ENCODE measurements at places on chromosomes 7 and 10.
A peak's percentile ranks its signal among the peaks of the same experiment; 100 is the strongest.

DNA sequence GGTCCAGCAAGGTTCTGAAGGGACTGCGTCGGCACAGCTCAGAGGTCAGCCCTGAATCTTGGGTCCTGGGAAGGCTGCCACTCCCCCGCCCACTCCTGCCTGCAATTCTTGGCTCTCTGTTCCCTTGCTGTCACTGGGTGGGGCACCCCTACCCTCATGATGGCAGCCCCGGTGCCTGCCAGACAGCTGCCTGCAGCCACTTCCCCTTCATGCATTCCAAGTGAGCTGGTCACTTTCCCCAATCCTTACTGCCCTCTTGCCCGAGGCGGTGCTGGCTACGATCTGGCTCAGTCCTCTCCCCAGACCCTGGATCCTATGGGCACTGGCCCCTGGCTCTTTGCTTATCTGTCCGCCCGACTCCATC is 14.2 kb downstream of the MYL10 start:
- no peak for DNase-seq

DNA sequence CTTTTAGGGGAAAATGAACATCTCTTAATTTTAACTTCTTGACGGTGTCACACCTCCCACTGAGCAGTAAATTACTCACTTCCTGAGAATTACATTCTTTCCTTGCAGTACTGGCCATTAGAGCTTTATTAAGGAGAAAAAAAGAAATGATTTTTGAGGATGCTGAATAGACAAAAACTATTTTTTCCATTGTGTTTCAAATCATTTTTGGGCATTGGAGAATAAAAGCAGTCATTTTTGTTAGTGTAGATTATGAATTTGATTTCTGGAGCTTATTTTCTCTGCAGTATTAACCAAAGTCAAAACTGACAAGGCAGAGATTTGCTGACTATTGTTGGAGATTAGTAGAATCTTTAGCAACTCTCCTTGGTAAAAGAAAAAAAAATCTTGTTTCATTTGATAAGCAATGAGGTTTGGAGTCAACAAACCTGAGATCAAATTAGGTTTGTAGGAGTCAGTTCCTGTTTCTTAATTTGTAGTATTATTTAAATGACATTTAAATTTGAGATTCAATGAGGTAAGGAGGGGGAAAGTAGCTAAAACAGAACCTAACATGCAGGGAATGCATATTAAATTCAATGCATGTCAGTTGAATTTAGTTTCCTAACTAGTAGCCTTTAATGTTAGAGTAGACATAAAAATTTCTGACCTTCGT is 70.6 kb downstream of the AP3M1 start:
- DNase-seq = no peak

GRCh38 chr10:69807696-69808095 is 6.0 kb downstream of the COL13A1 start:
- DNase-seq = no peak

DNA sequence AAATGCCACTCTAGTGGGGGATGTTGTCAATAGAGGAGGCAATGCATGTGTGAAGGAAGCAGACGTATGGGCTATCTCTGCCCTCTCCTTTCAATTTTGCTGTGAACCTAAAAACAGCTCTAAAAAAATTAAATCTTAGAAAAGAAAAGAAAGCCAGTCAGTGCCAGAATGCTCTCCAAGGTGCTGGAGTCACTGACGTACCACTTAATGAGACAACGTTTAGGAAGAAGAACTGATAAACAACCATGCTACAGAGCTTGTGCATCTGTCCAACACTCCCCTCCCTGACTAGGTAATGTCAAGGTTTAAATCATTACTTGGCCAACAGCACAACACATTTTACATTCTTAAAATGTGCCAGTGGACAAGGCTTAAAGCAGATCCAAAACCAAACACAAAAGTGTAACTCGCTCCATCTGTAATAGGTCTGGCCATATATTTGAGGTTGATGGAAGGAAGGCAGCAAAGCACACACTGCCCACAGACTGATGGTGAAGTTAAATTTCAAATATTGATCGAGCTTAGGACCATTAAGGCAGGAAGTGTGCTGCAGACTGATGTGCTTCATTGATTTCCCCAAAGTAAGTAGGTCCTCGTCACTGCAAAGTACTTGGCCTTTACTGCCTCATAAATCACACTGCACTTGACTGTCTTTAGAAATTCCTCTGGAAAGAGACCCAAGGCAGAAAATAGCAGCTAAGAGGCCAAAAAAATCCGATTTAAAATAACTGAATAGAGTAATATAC is 15.5 kb downstream of the ARMH3 start:
- DNase-seq = no peak

DNA sequence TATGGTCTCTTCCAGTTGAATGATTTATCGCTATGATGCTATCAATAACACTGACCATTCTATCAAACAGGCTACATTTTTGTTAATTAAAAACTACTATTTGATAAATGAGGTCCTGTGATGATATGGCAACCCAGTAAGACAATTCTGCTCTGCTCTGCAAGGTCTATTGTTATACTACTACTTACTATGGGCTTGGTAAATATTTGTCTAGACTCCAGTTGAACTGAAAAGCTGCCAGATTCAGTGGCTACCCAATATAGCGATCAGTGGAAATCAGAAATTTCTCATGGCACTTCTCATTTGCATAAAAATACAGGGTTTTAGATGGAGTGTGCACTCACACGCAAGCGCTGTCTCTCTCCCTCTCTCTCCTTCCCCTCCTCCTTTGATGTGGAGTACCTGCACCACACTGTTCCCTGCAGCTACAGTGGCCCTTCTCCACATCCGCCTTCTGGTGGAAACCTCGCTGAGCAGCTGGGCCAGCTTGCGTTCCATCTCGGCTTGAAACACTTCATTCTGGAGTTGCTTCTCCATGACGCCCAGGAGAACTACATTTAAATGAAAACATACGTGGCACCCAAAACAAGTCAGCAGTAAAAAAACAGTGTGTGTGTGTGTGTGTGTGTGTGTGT is 77.9 kb downstream of the KIAA1549 start:
- no peak for DNase-seq

DNA sequence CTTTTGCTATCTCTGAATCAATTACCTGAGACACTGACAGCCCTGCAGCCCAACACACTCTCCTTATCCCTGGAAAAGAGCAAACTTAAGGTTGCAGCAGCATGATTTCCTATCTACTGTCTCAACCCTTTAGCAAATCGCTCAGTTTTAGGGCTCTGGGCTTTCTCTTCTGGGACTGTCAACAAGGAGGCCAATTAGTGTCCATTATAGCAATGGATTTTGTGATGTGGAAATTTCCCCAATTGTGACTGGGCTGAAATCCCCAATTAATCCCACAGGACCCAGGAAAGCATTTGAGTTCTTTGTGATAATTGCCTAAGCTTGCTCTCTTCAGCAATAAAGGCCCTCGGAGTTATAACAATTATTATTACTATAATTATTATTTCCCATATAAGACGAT is 197.0 kb downstream of the ZNF438 start:
- no peak for DNase-seq

- no peak for DNase-seq
Observed at GRCh38 chr10:90579602-90580242, 278.1 kb downstream of the HTR7 start.

- no peak for DNase-seq
Observed at GRCh38 chr10:132353456-132354355, 21.7 kb downstream of the LRRC27 start.

- DNase-seq = peak; percentile 62
Observed at GRCh38 chr7:116806046-116806944, 56.1 kb upstream of the CAPZA2 start.

DNA sequence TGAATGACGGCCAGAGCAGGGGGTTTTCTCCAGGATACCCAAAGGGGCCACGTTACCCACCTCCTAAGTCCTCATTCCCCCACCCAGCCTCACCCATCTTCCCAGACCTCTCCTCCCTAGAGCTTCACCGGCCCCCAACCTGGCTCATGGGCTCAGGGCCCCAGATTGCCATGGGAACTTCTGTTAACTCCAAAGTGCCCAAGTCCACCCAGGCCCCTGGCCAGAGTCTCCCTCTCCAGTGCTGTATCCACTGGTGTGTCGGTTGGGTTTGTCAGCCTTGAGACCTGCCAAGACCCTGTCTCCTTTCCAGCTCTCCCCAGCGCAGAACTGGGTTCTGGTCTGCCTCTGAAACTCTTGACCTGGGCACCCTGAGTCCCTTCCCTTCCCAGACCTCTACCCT is 37.1 kb upstream of the ZMIZ2 start:
- no peak for DNase-seq

DNA sequence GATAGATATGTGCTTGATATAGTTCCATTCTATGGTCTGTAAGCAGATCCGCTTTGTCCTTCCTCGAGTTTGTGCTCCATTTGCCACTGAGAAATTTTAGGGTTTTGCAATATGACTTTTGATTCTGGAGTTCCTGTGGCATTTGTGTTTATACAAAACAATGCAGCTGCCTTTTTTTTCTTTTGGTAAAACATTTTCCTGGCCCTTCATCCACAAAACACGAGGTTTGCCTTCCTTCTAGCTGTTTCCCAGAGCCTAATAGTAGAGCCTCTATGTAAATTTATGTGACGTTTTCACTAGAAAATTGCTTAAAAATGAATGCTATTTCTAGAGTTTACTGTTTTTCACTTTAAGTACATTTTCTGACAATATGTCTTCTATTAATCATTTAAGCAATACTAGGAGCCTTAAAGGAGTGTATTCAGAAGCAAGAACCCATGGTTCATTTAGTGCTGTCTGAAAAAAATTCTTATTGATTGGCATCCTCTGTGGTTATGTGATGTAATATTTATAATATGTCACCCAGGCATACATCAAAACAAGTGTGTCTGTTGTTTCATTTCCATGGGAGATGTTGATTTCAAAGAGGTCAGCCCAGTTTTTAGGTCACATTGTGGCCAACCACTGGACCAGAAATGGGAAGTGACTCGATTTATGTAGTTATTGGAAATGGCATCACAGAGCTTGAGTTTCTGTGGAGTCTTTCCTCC is 618.3 kb downstream of the LRMDA start:
- DNase-seq = no peak

DNA sequence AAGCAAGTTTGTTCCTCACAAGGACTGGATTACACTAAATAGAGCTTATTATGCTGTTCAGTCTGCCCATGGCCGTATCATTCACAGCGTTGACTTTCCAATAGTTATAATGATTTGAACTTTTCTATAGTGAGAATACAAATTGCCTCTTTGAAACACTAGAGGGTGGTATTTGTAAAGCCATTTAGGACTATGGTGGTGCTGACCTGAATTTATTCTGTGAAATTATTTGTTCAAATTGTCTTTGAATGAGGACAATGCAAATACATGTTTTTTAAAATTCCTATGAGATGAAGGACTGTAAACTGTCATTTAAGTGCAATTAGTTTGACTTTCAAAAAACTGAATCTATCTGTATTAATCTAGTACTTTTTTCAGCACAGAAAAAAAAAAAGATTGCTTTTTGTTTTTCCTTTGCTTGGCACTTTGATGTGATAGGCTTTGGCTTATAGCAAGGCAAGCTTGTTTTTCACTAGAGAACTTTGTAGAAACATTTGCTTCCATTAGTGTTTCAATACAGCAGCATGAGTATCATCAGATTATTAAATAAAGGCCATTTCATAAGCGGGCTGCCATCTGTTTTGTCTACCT is 122.7 kb upstream of the TMEM229A start:
- DNase-seq = no peak

DNA sequence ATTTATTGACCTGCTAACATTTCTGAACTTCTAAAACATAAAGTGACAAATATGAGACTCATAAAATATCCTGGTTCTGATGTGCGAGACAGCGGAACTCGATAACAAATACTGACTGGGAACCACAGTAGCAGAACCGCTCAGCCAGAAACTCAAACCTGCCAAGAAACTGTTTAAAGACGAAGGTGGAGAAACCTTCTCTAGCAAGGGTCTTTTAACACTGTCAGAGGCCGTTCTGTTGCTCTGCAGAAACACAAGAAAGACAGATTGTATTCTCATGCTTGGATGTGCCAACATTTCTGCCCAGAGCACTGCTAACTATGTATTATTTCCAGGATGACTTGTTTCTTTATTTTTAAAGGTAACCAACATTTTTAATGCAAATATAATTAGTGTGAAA is 514.8 kb upstream of the ADARB2 start:
- DNase-seq = no peak

DNA sequence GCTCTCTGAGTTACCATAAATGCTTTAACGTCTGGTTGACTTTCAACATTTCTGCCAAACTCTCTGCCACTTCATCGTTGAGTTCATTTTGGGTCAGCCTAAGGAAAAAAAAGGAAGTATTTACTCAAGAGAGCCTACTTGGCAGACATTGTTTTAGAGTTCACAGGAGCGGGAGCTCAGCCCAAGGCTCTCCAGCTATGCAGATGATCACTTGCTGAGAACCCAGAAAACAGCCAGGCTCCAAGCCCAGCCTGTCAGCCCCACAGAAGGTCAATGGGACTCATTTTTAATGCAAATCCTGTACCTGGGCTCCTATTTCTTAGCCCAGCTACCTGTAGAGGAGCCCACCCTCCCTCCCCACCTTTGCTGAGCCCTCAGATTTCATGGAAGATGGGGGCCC is 45.5 kb downstream of the NOD1 start:
- peak; percentile 98 for DNase-seq

GRCh38 chr7:67006965-67007364 is 10.3 kb downstream of the TYW1 start:
- DNase-seq = no peak
